ENCODE measurements at places on chromosomes 5 and 9.

- DNase-seq: no peak
Measured at GRCh38 chr5:84091127-84091799, 293.4 kb downstream of the EDIL3 start.

GRCh38 chr5:121399879-121400278, 451.8 kb upstream of the FTMT start:
- no peak for DNase-seq

GRCh38 chr9:130854092-130854491, 19.0 kb downstream of the ABL1 start:
- DNase-seq: no peak

GRCh38 chr9:114310471-114311450, 12.1 kb upstream of the ORM1 start:
- DNase-seq: no peak

- no peak for DNase-seq
Measured at GRCh38 chr5:154271936-154272514, 81.5 kb downstream of the GALNT10 start.

DNA sequence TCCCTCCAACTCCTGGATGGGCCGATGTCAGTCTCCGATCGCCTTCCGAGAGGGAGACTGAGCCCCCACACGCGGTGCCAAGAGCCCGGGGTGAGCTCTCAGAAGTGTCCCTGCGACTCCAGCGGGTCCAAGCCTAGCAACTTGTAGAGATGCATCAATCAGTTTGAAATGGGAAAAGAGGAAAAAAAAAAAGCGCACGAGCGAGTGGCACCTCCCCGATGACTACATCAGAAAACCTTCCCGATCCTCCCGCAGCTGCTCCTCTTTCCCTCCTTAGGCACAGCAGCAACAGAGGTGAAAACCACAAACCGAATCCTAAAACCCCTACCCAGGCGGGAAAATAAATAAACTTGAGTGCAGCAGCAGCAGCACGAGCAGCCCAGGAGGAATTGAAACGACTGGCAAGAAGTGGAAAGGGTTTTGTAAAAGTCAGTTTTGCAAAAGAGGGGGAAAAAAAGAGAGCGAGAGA, 1.0 kb upstream of the EFNA5 start:
- no peak for DNase-seq

GRCh38 chr5:150648294-150649107, 8.0 kb downstream of the SYNPO start:
- no peak for DNase-seq

- DNase-seq: no peak
Measured at GRCh38 chr9:95137587-95138145, 179.8 kb downstream of the FANCC start.

DNA sequence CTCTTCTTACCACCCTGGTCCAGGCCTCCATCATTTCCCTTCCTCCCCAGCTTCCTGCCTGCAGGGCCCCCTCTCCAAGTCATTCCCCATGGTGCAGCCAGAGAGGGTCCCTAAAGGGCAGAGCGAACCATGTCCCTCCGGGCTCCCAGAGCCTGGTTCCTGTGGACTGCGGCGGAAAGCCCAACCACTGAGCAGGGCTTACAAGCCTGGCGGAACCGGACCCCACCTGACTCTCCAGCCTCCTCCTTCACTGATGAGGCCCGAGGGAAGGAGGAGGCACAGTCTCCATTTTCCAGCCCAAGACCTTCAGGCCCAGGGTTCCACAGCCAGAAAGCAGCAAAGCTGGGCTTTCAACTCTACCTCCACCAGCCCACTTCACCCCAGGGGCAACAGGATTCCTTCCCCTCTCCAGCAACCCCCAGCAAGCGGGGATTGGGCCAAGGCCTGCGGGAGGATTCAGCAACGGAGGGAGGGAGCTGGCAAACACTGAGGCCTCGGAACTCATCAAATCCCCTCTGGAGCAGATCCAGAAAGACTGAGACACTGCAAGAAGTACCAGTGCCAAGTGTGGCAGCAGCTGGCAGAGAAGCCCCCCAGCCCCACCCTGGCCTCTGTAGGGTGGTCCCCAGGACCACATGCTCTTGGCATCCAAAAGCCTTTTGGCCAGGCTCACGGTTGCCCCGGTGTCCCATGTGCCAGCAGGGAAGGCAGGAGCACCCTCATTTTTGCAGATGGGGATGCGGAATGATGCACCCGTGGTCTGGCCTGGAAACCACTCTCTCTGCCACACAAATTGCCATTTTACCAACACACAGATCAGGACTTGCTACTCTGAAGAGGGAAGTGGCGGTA, 3.1 kb downstream of the FAM163B start:
- no peak for DNase-seq

DNA sequence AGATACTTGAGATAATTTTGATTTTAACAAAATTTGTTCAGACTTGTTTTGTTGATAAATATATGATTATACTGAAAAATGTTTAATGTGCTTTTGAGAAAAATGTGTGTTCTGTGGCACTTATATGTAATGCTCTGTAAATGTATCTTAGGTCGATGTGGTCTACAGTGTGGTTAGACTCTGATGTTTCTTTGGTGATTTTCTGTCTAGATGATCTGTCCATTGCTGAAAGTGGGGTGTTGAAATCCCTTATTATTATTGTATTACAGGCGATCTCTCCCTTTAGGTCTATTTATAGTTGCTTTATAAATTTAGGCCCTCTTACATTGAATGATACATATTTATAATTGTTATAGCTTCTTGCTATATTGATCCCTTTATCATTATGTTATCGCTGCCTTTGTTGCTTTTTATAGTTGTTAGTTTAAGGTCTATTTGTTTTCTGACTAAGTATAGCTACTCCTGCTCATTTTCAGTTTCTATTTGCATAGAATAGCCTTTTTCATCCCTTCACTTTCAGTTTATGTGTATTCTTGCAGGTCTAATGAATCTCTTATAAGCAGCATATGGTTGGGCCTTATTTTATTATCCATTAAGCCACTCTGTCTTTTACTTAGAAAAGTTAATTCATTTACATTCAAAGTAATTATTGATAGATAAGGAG, 124.3 kb downstream of the MRPS30 start:
- DNase-seq: no peak

- DNase-seq: peak; percentile 40
Measured at GRCh38 chr5:107670087-107670931, 428 bp downstream of the EFNA5 start.

DNA sequence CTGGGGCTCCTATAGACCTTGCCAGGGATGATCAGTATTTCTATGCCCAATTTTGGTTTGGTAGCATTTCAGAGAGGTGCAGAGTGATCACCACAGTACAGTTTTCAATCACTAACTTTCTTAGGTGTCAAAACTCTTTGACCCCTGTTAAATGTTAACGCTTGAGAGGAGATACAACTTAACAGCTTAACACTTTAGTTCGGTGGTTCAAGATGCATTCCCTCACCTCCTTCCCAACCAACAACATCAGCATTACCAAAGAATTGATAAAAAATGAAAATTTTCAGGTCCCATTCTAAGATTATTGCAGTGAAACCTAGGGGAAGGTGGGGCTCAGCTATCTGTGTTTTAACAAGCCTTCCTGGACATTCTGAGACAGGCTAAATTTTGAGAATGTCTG, 16.2 kb downstream of the ALDH1A1 start:
- DNase-seq: no peak

DNA sequence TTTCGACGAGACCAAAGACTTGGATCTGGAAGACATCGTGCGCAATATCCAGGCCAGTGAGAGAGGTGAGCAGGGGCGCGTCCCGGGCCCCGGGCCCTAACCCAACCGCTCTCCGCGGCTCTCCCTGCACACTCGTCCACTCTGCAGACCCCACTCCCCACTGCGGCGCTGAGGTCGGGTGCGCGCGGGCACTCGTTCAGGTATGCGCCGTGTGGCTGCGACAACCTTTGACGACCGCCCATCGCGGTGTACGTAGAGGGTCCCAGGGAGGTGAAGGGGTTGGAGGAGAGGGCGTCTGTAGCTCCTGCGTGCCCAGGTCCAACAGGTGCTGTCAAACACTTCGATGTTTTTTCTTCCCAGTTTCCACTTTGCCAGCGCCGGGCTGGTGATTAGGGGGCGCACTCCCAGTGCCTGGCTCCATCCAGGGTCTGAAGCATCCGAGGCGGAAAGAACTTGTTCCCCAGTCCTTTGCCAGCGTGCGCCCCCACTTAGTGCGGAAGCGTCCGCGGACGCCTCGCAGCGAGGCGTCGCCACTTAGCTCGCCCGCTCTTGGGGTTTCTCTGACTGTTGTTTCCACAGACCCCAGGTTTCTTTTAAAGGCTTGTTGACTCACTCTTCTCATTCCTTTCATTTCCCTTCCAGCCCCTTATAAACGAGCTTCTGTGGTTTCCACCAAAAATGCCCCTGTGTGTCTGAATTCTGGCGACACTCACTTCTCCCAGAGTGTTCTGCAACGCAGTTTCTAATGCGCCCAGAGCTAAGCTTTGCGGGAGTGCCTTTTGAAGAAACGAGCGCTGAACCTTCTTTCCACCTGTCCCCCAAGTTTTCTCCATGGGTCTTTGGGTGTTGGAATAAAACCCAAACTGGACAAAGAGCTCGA, 1.6 kb downstream of the NPR3 start:
- DNase-seq: no peak

DNA sequence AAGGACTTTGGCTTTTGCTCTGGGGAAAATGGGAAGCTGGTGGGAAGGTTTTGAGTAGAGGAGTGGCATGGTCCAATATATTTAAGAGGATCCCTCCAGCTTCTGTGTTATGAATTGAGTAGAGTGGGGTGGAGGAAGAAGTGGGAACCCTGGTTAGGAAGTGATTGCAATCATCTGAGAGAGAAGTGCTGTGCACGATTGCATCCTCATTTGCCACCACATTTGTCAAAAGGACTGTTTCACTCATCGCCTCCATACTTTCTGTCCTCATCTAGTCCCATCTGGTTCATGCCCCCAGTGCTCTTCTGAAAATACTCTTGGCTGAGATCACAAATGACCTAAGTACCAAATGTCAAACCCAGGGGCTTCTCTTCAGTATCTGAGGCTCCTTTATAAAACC, 192.1 kb downstream of the RAB3C start:
- no peak for DNase-seq

DNA sequence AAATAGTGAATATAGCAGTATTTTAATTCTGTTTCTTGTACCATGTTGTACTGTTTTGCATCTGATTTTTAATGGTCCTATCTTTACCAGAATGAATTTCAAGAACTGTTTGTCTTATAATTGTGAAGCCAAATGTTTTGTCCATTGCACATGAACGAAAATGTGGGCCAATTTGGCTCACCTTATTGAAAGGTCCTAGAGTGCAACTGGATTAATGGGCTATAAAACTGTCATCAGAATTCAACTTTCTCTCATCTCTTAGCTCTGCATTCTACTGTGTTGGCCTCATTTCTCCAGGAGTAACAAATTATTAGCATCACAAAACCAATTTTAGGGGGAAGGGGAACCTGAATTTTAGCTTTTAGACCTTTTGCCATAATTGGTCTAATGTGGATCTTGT, 179.4 kb upstream of the NUDT12 start:
- no peak for DNase-seq

GRCh38 chr9:115208501-115208900, 90.5 kb upstream of the TNC start:
- no peak for DNase-seq

DNA sequence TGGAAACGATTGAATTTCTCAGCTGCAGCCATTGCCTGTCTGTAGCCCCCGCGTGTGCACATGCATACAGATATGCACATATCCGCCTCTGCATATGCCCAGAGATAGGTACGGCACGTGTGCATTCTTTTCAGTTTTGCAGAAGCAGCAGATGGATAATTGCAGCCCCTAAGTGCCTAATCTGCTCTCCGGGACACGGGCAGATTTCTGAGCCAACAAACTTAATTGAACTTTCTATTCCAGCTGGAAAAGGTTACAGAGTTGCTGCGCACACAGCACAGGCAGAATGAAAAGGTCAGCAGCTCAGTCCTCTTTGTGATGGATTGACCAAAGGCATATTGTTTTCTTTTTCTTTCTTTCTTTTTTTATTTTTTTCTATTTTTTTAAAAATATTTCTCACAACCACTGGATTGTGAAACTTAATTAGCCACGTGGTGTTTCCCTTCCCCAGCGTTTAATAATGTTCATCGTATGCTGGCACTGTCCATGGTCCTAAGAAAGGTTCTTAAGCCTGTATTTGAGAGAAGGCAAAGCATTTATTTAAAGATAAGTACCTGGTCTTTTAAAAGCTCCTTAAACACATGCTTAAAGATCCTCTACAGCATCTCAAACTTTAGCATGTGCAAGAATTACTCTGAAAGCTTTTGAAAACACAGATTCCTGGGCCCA, 270.2 kb upstream of the BRINP1 start:
- no peak for DNase-seq

- no peak for DNase-seq
Measured at GRCh38 chr5:127963931-127964330, 119.6 kb upstream of the SLC12A2 start.

GRCh38 chr5:53956196-53956595, 354.2 kb downstream of the ARL15 start:
- no peak for DNase-seq

GRCh38 chr5:36640949-36641348, 34.5 kb downstream of the SLC1A3 start:
- DNase-seq: no peak

DNA sequence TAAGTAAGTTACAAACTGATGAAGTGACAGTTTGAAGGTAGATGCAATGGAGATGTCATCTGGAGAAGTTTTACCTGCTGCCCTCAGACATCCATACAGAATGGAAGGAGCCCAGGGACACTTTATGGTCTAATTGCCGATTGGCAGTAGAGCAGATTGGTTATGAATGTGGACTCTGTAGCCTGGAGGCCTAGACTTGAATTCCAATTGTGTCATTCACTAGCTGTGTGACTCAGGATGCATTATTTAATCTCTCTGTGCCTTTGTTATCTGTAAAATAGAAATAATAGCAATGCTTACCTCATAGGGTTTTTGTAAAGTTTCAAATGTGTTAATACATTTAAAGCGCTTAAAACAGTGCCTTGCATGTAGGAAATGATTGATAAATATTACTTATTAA, 5.2 kb upstream of the TCERG1 start:
- no peak for DNase-seq

DNA sequence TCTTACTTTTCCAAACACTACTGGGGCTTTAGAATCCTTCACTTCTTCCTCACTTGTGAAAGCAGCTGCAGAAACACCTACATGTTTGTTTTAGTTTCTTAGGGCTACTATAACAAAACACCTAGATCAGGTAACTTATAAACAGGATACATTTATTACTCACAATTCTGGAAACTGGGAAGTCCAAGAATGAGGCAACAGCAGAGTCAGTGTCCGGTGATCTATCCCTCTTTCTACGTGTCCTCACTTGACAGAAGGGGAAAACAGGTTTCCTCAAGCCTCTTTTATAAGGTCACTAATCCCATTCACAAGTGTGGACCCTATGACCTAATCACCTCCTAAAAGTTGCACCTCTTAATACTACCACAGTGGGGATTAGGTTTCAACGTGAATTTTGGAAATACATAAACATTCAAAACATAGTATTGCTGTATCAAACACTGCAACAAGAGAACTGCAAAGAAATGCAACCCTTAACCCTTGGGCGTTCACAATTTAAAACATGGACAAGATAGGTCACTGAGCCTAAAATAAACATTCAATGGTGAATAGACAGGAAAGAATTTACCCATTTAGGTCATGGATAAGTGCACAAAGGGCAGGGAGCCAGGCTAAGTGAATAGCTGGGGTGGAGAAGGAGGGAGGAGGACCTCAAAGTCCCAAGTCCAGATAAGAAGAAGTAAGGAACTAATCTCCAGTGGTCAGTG, 104.3 kb downstream of the PIK3R1 start:
- peak; percentile 46 for DNase-seq
